GM23338 (cell line): ENCODE measurements at places on chromosomes 6 and 20. TPM values are rescaled to one million over a fixed set of nuclear protein-coding genes. Genes with fewer than 3 reads are reported as not detected.

The GNAS-AS1 gene
- 12.1 and 15.0 TPM in 2 replicates for total RNA-seq

The PRPH2 gene
- 0.52 and 0.89 TPM in 2 replicates for total RNA-seq

- no peak for DNase-seq
These were observed 21.4 kb downstream of the JARID2 start for GRCh38 chr6:15267221-15267620.

- peak; percentile 14 for DNase-seq
These were observed 25.3 kb upstream of the CHD6 start for GRCh38 chr20:41643504-41643938.

DNA sequence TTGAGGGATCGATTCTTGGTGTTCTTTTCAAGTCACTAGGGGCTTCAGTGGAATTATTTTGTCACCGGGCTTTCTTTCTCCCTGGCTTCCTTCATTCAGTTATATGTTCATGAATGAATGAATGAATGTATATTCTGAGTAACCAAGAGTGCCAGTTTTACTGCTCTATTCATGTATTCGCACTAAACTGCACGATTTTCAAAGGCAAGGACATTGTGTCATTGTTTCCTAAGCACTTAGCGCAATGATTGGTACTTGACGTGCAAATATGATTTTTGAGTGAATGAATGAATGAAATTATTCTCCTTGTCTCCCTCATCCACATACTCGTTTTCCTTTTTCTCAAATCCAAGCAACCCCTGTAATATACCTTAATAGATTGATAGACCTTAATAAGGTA is 822 bp downstream of the AFG1L start:
- DNase-seq, result no peak

- DNase-seq, result no peak
These were observed 77.9 kb upstream of the BMP5 start for GRCh38 chr6:55953335-55953734.

DNA sequence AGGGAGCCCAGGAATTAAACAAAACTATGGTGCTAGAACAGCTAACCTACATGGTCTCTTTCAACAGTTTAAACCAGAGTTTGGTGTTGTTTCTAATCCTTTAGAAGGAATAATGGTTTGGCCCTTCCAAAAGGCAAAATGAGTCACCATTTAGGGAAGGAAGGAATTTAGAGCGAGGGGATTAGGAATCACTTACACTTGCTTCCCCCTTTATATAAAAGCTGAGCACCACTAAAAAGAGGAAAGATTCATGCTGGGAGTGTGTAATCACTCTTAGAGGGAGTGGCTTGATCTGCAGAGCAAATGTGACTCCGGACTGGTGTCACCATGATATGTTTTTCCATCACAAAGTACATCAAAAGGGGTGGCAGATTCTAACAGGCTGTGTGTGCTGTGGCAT is 63.6 kb downstream of the F13A1 start:
- DNase-seq, result peak; percentile 12
